ENCODE measurements at places on chromosomes 11 and 22. TPM values are rescaled to one million over a fixed set of nuclear protein-coding genes. Genes with fewer than 3 reads are reported as not detected.

Gene IFTAP
- total RNA-seq = 57.8 TPM

- no peak for ATAC-seq
Observed at GRCh38 chr11:125227151-125227550, 62.6 kb downstream of the PKNOX2 start.

Gene KRTAP5-7
- total RNA-seq = 0.21 TPM

- no peak for ATAC-seq
Observed at GRCh38 chr11:12330485-12331231, 46.7 kb upstream of the PARVA start.

DNA sequence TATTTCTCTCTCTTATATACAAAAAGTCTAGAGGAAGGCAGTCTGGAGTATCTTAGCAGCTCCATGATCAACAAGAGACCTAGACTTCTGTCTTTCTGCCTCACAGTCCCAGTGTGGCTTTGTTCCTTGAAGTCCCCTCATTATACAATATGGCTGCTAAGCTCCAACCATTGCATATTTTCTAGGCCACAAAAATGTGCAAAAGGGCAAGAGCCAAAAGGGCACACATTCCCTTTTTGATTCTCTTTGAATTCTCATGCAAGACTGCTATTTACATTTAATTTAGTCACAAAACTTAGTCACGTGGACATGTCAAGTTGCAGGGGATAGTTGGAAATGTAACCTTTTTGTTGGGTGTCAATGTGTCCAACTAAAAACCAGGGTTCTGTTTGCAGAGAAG lies 64.2 kb upstream of the OLFML1 start:
- ATAC-seq = no peak

DNA sequence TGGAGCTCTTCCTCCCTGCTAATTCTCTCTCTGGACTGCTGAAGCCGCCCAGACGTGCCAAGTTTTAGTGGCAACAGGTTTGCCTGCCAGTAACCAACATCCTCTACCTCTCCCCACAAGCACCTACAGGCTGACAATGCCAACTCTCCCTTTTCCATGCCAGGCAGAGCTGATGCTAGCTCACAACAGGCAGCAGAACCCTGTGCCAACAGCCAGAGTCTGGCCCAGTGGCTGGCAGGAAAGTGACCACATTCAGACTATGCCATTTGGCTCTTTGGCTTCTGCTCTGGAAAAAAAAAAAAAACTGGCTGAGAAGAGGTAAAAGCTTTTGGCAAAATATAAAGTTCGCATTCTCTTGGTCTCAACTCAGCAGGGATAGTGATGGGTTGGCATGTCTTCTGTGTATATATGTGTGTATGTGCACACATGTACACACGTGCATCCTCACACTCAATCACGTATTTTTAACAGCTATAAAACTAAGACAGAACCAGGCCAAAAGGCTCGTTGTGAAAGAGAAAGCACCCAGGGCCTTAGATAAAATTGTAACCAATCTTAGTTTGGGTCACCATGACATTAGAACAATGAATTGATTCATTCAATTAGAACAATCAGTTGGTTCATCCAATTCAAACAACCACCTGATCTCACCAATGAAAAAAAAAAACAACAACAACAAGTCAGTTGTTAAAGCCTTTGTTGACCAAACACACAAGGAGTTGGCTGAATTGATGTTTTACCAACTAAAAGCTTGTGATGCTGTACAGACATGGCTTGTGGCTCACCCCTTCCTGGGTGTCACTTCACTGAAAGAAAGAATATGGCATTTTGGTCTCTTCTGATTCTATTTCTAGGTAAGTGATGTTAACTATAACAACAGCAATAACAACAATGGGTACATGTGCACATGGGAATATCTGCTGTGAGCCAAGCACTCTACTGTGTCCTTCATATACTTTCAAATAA lies 48.6 kb downstream of the TRIM29 start:
- ATAC-seq = no peak

Gene CALCA
- total RNA-seq = 3.4 TPM

DNA sequence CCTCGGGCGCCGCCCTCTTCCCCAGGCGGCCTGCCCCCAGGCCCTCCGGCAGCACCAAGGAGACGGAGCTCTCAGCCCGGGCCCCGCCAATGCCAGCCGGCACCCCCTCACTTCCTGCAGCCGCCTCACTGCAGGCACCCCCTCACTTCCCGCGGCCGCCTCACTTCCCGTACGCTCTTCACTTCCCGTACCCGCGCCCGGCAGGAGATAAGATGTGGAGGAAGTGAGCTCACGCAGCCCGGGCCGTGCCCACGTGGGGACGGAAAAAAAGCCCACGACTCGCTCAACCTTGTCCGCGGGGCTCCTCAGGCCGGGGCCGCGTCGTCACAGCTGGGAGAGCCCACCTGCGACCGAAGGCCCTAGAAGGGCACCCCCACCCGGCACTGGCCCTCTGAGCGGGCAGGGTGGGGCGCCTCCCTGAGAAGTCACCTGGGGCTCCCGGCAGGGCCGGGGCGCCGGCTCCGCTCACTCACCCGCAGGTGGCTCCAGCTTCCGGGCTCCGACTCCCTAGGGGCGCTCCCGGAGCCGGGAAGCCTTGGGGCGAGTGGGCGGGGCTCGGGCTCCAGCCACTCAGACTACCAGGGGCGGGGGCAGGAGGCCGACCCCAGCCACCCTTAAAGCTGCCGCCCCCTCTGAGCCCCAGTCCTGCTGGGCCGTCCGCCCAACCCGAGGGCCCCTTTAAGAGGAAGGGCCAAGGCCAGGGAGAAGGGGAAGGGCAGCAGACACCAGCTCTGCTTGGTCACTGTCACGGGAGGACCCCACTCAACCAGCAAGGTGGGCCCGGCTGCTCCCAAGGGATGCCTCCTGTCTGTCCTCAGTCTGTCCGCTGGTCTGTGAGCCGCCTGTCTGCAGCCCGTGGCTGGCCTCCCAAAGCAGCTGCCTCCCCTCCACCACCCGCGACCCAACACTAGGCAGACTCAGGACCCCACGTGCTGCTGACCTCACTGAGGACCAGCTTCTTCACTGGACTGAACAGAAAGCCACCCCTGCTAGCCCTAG lies 31.4 kb downstream of the PISD start:
- ATAC-seq = peak; percentile 85

Gene AQP11
- 5.6 TPM for total RNA-seq

GRCh38 chr11:37110385-37110784 lies 512.3 kb upstream of the RAG2 start:
- no peak for ATAC-seq

Gene NPTXR
- total RNA-seq = 0.81 TPM

- no peak for ATAC-seq
Observed at GRCh38 chr22:35554297-35554845, 13.7 kb downstream of the RASD2 start.

Gene AHNAK
- total RNA-seq = 138 TPM
